ENCODE measurements at places on chromosomes 3 and 15.

DNA sequence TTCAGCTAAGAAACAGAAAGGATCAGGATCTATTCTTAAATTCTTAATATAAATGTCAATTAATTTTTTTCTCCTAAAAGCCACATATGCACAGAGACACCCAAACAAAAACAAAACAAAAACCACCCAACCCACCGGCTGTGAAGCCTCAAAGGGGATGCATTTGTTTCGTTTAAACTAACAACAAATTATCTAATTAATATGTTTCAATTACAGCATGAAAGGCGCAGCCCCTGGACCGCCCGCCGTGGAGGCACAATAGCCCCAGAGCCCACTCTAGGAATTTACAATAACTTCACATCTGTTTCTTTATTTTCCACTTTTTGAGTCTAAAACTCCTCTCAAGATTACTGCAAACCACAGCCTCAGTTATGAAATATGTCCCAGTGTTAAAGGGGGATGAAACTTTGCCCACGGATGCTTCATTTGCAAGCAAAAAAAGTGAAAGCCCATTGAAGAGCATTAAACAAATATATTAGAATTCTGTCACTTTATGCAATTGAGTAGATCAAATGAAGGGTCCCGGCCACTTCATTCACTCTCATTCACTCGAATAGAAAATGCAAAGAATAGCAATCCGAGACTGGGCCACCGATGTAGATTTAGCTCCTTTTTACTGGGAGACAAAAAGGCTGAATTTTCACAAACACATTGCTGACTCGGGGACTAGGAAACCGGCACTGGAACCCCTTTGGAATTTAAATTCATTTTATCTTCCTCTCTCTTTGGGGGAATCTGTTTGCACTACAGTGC lies 6.0 kb downstream of the FOXB1 start:
- DNase-seq = no peak

GRCh38 chr3:26962492-26963360 lies 340.2 kb downstream of the LRRC3B start:
- DNase-seq = no peak

GRCh38 chr15:72451224-72451623 lies 22.9 kb upstream of the ARIH1 start:
- DNase-seq = no peak

DNA sequence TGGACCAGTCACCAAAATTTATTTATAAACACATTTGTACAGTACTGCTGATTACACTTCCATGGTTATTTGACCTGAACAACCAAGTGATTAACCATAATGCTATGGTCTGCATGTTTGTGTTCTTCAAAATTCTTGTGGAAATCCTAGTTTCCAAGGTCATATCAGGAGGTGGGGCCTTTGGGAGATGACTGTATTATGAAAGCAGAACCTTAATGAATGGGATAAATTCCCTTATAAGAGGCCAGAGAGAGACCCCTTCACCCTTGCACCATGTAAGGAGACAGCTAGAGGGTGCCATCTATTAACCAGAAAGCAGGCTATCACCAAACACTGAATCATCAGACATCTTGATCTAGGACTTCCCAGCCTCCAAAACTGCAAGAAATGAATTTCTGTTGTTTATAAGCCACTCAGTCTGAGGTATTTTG lies 1.9 kb downstream of the SCAPER start:
- peak; percentile 46 for DNase-seq

DNA sequence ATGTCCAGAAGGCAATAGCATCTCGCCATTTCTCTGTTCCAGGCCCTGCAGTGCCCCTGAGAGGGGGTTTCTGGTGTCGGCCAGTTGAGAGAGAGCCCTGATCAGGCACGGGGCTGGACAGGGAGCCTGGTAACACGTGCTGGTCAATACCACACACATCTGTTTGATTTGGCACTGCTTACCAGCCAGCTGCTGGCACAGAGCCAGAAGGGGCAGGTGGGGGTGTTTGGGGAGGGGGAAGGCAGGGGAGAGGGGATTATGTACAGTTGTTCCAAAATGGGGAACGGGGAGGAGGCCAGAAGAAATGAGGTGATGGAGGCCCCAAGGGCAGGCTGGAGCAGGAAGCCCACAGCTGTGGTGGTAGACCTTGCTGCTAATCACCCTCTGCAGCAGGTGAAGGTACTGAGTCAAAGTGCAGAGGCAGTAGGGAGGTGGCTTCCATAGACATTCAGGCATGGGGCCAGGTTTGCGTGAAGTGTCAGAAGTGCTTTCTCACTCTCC lies 153.5 kb upstream of the LPP start:
- no peak for DNase-seq

- no peak for DNase-seq
Observed at GRCh38 chr3:64860536-64860870, 172.7 kb upstream of the ADAMTS9 start.

DNA sequence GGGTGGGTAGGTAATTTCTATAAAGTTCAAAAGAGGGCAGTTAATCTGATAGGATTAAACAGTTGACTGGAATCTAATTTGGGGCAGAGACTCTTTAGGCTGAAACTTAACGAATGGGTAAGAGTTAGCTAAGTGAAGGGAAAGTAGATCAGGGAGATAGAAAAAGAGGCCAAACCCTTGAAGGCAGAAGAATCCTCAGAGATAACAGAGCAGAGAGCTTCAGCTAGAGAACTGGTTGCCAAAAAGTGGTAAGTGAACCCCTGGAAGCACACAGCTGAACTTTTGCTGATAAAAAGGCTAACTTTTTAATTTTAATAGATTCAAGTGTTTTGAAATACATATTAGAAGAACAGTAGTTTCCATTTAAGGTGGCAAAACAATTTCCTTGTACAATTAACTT lies 99.2 kb downstream of the FHIT start:
- DNase-seq = no peak

GRCh38 chr3:98812851-98813374 lies 49.8 kb downstream of the ST3GAL6 start:
- peak; percentile 32 for DNase-seq

- DNase-seq = no peak
Observed at GRCh38 chr15:57393061-57393460, 16.8 kb downstream of the CGNL1 start.

GRCh38 chr15:35166730-35167359 lies 81.8 kb upstream of the NANOGP8 start:
- DNase-seq = no peak

- no peak for DNase-seq
Observed at GRCh38 chr3:128910006-128910405, 30.6 kb downstream of the ACAD9 start.

DNA sequence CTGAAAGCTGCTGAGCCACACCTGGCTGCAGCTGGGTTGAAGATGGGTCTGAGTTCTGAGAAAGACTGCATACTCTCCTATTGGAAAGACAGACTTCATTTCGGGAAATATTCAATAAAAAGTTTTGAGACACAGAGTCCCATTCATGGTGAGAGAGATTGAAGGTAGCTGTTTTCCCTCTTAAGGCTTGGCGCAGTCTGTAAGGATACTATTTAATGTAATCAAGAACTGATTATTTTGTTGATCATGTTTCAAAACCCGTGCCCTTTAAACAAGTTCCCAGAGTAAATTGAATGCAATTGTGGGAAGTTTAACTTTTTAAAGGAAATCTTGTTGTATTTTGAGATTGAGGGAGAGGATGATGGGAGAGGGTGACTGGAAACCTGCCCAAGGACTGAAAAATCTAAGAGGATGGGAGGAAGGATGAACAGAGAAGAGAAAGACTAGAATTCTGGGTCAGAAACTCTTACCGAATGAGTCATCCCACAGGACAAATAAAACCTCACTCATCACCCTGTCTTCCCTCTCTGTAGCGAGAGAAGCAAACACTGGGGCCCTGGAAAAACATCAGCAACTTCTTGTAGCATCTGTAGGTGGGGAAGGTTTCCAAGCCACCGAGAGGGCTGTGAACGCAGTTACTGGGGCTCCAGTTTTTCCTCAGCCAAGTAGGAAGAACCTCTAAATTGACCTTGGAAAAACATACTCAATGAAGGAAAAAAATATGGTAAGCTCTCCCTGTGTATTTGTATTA lies 193.2 kb upstream of the TPRG1 start:
- no peak for DNase-seq

DNA sequence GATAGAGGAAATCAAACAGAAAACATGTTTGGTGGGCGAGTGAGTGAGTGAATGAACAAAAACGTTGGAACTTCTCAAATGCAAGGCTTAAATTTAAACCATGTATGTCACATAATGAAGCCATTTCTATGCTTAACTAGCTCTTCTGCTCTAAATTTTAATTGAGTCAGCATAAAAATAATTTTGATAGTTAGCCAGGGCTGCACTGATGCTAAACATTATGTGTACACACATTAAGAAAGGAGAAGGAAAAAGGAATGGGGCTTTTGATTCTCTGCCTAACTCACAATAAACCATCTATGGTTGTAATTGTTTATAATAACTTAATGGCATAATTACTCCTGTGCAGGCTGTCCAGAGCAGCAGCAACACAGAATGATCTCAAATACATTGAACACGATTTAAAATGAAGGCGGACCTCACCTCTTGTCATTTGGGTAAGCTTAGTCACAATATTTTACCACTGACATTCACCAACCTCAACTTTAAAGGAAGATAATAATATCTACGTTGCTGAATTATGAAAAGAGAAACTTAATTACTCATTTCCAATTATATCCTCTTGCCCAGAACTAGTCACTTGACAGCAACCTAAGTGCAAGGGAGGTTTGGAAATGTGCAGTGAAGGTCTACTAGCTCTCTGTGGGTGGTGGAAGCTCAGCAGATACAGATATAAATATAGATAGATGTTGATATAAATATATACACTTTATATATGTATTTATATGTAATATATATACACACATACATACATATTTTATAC lies 318.4 kb upstream of the TRIM42 start:
- no peak for DNase-seq

DNA sequence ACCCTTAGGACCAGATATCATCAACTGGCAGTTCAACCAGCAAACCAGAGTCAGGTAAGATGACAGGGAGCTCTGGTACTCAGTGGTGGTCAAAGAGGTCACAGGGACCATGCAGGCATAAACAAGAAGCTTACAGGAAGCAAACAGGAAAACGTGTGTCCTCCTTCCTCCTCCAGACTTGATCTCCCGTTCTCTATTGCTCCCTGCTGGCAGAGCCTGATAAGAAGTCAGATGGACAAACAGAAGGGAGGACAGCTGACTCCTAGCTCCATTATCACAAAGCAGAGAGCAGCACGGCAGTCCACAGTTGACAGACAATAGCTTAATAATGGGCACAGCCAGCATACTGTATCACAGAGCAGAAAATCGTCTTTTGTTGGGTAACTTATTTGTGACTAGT lies 156.5 kb upstream of the SLC2A2 start:
- DNase-seq = no peak
